NCI-H1092 treated with DMSO at 0.1 percent for 48 hours (cell line): ENCODE measurements at places on chromosomes 4 and X.
A peak's percentile ranks its signal among the peaks of the same experiment; 100 is the strongest.

DNA sequence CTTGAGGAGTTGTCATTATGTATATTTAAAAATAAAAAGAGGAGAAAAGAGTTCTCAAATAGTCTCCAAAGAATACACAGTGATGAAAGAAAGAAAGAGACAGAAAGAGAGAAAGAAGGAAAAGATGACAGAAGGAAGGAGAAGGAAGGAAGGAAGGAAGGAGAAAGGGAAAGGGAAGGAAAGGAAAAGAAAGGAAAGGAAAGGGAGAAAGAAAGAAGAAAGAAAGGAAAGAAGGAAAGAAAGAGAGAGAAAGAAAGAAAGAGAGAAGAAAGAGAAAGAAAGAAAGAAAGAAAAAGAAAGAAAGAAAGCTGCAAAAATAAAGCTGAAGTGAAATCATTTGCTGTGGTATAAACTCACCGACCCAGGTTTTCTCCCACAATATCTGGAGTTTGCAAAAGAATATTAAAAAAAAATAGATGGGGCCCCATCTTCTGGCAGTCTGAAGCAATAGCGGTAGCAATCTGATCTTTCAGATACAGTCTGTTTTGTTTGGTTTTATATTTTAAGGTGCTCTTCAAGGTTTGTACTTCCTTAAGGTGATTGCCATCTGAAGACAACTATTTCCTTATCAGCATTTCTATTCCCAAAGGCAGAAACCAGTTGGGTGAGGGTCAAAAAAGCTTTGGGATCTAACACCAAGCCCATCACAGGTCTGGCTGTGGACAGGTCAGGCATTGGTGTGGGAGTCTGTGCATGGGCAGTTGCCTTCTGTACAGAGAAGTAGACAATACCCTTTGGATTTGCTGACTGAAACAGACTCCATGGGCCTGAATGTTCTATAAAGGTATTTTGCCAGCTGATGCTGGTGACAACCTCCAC is 160.4 kb downstream of the CPEB2 start:
- DNase-seq: peak; percentile 38

- DNase-seq: no peak
Measured at GRCh38 chrX:111874241-111874640, 1.7 kb upstream of the TRPC5OS start.

GRCh38 chr4:44162538-44163270 is 285.9 kb downstream of the KCTD8 start:
- no peak for DNase-seq

DNA sequence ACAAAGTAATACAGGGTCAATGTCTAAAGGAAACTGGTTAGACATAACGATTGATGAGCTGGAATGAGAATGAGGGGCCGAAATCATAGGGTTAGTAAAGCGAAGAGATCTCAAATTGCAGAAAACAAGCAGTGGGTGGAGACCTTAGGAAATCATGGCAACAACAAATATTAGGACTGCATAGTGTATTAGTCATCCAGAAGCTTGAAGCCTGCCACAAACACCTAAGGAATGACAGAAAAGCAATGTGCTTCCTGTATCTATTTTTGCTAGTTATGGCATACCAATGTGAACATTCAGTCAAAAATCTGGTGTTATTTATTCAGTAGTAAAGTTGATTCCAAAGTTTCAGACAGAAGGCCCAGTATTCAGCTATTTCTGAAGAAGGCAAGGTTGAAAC is 410.9 kb upstream of the CT83 start:
- no peak for DNase-seq

- DNase-seq: no peak
Measured at GRCh38 chr4:38752372-38752940, 30.3 kb downstream of the TLR10 start.

GRCh38 chr4:76639288-76639687 is 204.3 kb downstream of the SHROOM3 start:
- DNase-seq: no peak

- DNase-seq: no peak
Measured at GRCh38 chrX:87160435-87161010, 357.1 kb upstream of the KLHL4 start.

- no peak for DNase-seq
Measured at GRCh38 chr4:40206426-40206825, 9.6 kb downstream of the RHOH start.

- peak; percentile 56 for DNase-seq
Measured at GRCh38 chr4:165537028-165537648, 158.3 kb downstream of the CPE start.

DNA sequence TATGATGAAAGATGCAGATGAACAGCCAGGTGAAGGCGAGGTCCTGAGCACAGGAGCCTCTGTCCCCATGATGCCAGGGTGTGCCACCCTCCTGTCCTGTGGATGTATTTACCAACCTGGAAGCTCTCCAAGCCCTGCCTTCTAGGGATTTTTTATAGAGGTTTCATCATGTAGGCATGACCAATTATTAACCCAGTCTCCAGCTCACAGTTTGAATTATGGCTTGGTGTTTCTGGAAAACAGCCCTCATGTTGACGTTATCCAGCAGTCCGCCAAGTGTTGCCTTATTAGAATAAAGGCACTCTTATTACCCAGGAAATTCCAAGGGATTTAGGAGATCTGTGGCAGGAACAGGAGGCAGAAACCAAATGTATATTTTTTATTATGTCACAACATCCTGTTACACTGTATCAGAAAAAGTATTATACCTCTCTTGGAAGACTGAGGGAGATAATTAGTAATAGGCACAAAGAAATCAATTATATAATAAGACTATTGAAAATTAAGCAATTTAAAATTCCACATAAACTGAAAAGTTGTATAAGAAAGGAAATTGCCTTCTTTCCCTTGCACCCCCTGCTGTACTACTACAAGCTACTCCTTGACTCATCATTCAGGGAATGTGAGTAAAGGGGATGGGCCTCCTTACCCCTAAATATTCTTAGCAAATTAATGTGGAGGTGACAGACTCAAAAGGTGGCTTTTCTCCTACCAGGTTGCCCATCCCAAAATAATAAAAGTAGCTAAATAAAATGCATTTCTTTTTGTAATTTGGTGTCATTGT is 129.6 kb downstream of the ZNF330 start:
- peak; percentile 19 for DNase-seq

DNA sequence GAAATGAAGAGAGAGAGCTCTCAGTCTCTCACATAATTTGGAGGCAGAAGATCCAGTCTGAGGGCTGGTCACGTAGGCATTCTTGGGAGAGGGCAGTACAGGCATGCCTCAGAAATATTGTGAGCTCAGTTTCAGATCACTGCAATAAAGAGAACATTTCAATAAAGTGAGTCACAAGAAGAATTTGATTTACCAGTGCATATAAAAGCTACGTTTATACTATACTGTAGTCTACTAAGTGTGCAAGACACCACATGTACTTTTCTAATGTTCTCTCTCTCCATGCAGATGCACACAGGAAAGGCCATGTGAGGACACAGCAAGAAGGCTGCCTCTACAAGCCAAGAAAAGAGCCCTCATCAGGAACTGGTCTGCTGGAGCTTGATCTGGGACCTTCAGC is 583.5 kb upstream of the FAT1 start:
- DNase-seq: no peak

DNA sequence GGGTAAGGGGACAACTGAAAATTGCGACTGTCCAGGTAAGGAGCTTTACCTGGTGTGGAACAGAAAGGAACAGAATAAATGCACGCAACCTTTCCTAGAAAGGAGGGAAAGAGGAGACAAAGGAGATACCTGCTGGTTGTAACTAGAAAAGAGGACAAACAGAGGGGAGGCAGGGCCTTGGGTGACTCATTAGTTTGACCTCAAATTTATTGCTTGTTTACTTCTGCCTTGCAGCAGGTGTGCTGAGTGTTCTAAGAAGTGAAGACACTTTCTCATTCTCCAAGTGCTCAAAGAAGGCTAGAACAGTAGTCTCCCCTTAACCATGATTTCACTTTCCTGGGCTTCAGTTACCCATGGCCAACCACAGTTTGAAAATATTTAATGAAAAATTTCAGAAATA is 123.1 kb upstream of the BOD1L1 start:
- no peak for DNase-seq

DNA sequence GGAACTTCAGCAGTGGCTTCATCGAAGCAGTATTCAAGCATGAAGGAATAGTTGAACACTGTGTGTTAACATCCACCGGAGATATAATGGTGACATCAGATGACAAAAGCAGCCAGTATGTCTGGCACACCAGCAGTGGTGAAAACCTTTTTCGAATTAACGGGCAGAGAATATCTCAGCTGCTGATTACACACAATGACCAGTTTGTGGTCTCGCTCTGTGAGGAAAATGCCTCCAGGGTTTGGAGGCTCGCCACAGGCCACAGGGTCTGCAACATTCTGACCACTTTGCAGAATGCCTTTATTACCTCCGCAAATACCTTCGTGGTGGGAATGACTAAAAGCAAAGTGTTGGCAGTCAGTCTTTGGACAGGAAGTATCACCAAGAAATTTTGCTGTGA is 201.5 kb downstream of the NWD2 start:
- no peak for DNase-seq

DNA sequence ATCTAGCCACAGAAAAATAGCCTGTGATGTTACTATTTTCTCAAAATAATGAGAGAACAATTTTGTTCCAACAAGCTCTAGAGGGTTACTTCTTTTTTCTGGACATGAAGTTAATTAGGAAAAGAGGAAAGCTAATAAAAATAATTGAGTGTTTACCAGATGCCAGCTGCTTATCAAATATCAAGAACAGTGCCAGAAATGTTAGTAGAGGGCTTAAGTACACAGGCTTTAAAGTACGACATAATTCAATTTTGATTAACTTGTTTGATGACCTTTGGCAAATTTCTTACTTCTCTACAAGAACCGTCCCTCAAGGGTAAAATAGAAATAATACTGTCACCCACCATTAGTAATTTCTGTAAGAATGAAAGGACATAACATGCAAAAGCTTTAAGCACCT is 977.0 kb downstream of the FSTL5 start:
- no peak for DNase-seq

GRCh38 chr4:94507281-94507680 is 55.5 kb downstream of the PDLIM5 start:
- no peak for DNase-seq

- DNase-seq: no peak
Measured at GRCh38 chrX:123408821-123409737, 225.0 kb downstream of the GRIA3 start.

DNA sequence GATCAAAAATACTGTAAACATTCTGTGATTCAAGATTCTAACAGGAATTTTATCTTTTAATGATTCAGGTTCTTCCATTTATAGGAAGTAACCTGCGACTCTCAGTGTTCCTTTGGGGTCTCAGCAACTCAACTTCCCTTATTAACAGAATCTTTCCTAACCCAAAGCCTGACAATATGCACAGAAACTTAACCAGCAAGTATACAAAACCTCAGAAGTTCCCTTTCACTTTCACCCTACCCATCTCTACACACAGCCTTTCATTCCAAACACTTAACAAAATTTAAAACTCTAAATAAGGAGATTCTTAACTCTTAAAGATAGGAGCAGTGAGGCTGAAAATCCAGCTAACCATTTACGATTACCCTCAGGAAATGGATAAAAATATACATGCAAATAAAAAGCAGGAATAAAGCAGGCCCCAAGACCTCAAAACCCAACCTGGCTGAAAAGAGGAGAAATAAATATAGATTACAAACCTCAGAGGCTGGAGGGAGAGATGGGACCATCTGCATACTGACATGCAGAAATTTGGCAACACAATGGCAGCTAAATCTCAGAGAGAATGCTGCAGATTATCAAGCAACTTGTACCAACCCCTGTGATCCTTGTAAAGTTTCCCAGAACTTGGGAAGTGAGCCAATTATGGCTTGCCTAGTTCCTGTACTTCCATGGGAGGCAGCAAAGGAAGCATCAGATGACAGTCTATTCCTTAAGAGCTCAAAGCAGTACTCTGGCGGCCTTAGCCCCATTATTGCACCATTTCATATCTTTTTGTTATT is 101.0 kb downstream of the ATP11C start:
- DNase-seq: no peak
